ENCODE measurements at places on chromosomes 4 and X. TPM values are rescaled to one million over a fixed set of nuclear protein-coding genes. Genes with fewer than 3 reads are reported as not detected.

DNA sequence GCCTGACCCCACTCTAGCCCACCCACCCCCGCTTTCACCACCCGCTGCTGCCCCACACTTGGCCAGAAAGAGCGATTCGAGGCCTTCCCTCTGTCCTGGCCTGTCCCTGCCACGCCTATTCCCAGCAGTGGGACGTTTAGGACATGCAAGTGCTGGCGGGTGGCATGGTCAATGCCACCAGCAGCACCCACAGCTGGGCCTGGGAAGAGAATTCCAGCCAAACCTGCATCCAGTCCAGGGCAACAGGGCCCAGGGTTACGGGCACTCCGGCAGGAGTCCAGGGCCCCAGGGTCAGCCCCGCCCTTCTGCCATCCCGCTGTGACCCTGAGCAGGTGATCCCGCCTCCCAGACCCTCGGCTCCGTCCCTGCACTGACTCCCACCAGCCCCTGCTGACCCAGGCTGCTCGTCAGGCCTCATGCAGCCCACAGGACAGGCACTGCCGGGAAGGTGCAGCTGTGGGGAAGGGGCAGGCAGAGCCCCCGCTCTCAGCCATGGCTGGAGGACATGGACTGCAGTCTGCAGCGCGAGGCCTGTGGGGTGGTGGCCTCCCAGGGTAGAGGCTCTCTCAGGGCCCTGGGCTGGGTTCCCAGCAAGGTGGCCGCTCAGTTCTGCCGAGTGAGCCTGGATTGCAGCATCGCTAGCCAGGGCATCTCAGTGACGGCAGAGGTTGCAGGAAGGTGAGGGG, 6.8 kb upstream of the HTRA3 start:
- no peak for ATAC-seq

DNA sequence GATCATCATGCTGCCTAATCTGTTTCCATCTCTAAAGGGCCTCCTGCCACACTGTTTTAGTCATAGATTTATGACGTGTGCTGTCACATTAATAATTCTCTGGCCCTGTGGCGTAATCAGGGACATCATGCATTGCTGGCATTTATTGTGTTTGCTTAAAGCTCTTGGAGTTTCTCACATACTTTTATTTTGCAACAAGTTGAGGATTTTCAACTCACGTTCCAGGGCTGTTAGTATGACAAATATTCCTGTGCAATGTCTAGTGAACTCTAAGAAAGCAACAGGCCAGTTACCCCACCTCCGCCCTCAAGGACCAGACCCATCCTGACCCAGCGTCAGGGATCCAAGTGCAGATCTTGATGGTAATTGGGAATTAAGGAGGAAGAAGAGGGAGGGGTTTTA, 7.8 kb upstream of the PIGA start:
- peak; percentile 56 for ATAC-seq

DNA sequence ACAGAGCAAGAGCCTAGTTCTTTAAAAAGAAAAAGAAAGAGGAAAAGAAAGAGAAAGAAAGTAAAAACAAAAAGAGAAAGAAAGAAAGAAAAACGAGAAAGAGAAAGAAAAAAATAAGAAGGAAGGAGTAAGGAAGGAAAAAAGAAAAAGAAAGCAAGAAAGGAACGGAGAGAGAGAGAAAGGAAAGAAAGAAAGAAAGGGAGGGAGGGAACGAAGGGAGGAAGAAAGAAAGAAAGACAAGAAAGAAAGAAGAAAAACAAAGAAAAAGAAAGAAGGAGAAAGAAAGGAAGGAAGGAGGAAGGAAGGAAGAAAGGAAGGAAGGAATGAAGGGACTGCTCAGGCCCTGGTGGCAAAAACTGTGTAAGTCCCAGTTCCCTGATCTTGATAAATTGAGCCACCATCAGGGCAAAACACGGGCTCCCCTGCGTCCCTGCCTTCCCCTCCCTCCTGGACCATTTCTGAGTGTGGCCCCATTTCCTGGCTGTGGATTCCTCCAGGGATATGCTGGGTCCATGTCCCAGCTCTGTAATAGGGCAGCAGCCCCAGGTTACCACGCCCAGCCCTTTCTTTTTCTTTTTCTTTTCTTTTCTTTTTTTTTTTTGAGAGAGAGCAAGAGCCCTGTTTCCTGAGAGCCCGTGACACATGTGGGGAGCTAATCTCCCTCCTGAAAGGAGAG, 44.8 kb downstream of the SHOX start:
- ATAC-seq = no peak

Gene MAGEA2B
- not detected for total RNA-seq

GRCh38 chr4:3013839-3014350, 50.5 kb downstream of the GRK4 start:
- no peak for ATAC-seq

DNA sequence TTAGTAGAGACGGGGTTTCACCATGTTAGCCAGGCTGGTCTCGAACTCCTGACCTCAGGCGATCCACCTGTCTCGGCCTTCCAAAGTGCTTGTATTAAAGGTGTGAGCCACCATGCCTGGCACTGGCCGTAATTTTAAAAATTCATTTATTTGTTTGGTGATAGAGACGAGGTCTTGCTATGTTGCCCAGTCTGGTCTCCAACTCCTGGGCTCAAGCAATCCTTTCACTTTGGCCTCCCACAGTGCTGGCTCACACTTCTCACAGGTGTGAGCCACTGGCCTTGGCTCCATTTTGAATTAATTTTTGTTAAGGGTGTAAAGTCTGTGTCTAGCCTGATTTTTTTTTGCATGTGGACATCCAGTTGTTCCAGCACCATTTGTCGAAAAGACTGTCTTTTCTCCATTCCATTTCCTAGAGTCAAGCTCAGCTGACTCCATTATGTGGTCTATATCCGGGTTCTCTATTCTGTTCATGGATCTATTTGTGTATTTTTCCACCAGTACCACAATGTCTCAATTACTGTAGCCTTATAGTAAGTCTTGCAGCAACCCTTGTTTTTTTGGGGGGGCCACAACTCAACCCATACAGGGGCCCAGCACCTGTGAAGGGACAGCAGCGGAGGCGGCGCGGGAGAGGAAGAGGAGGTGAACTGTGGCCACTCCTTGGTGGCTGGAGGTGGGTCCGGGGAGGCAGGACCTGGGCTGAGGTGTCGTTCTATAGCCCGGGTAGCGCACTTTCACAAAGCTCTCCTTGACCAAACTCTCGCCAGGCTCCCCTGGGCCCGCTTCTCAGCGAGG, 1.5 kb upstream of the NSD2 start:
- ATAC-seq = peak; percentile 12

All from esophagus mucosa (tissue), 1 donor.